ENCODE measurements at places on chromosomes 16 and 17.

- no peak for DNase-seq
These were observed 16.1 kb upstream of the MTSS2 start for GRCh38 chr16:70701998-70702397.

DNA sequence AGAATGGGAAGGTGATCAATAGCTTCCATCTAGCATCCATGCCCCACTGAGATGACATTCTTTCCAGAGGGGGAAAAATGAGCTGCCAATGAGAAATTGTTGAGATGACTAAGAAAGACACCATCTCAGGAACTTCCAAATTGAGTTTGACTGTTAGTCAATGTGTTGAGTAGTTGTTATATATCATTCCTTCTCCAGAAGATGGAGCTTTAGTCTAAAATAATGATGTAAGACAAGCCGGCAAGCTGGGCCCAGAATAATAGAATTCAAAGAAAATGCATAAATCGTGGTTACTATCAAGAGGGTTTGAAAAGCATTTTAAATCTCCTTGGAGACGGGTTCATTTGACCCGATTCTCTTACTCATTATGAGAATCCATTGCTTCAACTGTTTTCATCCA lies 71.0 kb upstream of the ATF7IP2 start:
- DNase-seq = no peak

- DNase-seq = no peak
These were observed 38.4 kb upstream of the IRF8 start for GRCh38 chr16:85860413-85861094.

DNA sequence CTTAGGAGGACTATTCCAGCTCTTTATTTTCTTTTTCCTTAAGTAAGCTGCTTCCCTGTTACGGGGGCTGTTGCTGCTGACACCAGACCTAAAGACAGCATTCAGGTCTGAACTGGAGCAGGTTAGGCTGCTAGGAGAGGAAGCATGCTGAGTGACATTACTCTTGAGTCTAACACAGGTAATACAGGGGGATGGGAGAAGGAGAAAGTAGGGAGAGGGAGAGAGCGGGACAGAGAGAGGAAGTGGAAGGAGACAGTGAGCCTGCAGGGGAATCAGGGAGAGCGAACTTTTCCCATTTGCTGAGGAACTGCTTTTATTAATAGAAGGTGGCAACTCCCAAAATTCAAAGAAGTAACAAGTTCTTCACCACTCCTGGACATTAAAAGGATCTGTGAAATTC lies 130.9 kb downstream of the PARN start:
- no peak for DNase-seq

GRCh38 chr16:24409045-24409444 lies 130.3 kb upstream of the RBBP6 start:
- DNase-seq = no peak

All from urinary bladder (tissue), 4 donors.